ENCODE measurements at places on chromosomes 6 and 20.

DNA sequence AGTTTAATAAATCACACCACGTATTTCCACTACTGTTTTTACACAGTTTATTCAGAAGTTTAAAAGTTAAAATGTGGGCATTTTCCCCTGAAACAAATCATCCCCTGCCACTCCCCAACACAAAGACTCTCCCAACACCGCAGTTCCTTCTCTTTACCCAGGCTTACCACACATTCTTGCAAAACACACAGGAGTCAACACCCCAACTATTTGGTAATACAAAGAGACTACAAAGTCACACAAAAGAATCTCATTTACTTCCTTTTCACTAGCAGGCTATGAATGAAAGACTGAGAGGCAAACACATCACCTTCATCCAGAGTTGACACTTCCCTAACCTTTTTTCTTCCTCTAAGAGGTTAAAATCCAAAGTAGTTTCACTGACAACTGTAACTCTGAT lies 51.1 kb downstream of the KCTD20 start:
- DNase-seq = no peak

GRCh38 chr6:19662911-19663310 lies 174.3 kb upstream of the ID4 start:
- DNase-seq = no peak

GRCh38 chr20:44500221-44500620 lies 21.6 kb downstream of the SERINC3 start:
- no peak for DNase-seq

- no peak for DNase-seq
Measured at GRCh38 chr20:64027981-64028685, 7.8 kb upstream of the C20orf204 start.

DNA sequence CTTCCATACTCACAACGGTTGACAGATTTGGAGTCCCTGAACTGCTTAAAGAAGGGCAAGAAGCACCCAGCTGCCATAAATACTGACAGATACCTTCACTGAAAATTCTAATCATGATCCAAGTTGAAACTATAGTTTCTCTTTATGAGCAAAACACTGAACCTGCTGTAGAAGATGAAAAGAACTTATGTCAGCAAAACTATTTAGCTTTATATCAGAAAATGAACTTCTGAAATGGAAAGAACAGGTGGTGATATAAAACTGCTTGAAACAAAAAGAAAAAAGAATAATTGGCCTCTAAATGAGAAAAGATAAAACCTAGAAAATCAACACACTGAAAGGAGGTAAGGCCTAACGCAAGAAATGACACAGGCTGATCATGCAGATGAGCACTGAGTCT lies 72.4 kb downstream of the HACE1 start:
- DNase-seq = no peak

GRCh38 chr6:52045481-52045880 lies 41.9 kb downstream of the PKHD1 start:
- DNase-seq = no peak

DNA sequence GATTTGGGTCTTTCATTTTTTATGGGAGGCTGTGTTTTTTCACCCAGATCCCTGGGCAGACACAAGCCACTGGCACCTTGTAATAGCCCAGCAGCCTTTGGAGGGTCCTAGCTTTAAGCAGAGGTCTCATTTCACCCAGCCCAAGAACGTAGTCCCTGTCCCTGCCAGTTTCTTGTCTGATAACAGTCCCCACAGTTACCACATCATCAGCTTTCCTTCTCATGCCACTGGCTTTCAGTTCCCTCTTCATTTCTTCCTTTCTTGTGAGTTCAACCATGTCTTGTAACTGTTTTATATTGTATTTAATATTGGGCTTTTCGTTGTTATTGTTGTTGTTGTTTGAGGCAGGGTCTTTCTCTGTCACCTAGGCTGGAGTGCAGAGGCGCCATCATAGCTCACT lies 10.6 kb downstream of the PNPLA1 start:
- DNase-seq = no peak

DNA sequence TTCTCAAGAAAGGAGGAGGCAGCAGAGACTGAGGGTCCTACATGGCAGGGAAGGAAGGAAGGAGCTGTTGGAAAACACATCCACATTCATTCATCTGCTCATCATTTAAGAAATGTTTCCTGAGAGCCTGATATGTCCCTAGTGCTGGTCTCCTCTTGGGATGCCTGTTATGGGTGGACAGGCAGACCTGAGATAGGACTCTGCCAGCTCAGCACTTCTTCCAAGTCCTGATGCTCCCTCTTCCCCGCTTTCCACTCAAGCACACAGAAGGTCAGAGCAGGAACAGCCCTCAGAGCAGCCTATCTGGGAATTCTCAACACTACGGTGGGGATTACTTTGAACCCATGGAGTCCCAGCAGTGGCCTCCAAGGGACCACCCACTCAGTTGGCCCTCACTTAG lies 8.0 kb upstream of the SIRPD start:
- no peak for DNase-seq

DNA sequence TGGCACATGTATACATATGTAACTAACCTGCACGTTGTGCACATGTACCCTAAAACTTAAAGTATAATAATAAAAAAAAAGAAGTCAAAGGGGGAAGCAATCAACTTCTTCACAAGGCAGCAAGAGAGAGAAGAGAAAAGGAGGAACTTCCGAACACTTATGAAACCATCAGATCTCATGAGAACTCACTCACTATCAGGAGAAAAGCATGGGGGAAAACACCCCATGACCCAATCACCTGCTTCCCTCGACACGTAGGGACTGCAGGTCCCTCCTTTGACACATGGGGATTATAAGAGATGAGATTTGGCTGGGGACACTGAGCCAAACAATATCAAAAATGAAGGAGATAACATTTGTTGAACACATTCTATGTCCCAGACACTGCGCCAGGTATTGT lies 94.8 kb upstream of the PHACTR1 start:
- no peak for DNase-seq

DNA sequence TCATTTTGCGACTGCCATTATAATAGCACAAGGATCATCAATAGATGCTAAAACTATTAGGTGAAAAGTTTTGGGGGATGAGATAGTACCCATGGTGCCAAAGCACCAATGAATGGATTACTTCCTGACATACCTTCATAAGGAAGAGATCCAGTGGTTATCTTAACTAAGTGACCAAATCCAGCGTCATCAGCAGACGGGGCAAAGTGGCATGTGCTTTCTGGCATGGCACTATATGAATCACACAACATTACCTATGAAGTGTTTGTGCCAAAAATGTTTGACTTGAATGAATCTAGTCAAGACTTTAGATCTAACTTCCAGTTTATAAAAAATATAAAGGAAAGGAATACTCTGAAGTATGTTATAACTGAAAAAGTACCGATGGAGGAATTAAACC lies 10.8 kb downstream of the TRIM26 start:
- DNase-seq = no peak

DNA sequence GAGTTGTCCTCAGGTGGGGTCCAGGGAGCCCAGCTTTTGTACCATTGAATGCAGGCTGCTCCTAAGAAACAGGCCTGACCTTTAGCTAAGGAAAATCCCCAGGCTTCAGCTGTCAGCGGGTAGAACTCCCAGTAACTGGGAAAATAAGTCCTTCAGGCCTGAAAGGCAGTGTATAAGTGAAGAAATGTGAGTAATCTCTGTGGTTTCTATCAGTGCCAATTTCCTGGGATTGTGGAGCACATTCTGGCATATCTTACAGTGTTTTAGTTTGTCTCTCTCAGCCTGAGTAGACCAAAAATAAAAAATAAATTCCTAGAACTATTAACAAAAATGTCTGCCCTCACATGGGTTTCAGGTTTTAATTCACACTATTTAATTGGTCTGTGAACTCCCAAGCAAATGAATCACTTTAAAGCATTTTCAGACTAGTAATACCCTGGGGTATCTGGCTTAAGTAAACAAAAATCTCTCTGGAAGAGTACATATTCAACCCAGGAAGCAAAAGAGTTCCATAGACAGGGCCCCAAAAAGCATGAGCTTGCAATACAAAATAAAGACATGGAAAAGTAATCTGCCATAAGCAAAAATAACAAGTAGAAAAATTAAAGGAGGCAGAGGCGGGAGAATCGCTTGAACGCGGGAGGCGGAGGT lies 566.2 kb upstream of the NOX3 start:
- no peak for DNase-seq

DNA sequence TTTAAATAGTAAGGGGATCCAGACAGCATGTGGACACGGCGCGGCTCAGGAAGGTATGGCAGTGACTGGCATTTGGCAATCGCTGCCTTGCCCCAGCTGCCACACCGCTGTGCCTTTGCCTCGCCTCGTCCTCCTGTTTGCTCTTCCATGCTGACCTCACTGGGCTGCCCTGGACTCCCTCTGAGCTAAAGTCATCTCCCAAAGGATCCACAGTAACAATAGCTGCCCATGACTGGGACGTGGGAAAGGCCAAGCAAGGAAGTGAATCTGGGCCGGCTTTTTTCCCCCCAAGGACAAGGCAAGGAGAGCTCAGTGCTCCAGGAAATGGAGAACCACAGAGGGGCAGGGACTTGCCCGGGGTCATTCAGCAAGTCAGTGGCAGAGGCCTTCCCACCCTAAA lies 48.1 kb downstream of the JPH2 start:
- no peak for DNase-seq

- DNase-seq = no peak
Measured at GRCh38 chr6:140078561-140079125, 704.2 kb upstream of the CITED2 start.

- no peak for DNase-seq
Measured at GRCh38 chr6:2173203-2173961, 72.0 kb downstream of the GMDS start.

DNA sequence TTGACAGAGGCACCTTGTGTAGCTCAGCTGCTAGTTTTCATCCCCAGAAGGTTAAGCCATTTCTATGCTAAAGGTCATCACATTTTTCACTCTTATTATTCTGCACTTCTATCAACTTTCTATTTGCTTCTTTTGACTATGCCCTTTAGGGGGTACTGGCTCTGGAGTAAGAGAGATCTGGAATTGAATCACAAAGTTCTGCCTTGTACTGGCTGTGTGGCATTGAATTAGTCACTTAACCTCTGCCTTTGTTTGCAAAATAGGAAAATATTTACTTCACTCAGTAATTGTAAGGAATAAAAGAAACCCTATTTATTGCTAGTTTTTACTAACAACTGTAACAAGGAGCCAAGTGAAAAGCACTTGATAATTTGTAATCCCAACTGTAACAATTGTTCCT lies 56.8 kb upstream of the MTRF1L start:
- no peak for DNase-seq

GRCh38 chr6:39678914-39679313 lies 46.3 kb downstream of the KIF6 start:
- DNase-seq = no peak

All from RWPE1 (cell line).